ENCODE measurements at places on chromosomes 3 and 15.

GRCh38 chr15:59699810-59700431, 10.8 kb upstream of the BNIP2 start:
- no peak for DNase-seq

GRCh38 chr3:186967686-186968085, 37.4 kb downstream of the ST6GAL1 start:
- no peak for DNase-seq

DNA sequence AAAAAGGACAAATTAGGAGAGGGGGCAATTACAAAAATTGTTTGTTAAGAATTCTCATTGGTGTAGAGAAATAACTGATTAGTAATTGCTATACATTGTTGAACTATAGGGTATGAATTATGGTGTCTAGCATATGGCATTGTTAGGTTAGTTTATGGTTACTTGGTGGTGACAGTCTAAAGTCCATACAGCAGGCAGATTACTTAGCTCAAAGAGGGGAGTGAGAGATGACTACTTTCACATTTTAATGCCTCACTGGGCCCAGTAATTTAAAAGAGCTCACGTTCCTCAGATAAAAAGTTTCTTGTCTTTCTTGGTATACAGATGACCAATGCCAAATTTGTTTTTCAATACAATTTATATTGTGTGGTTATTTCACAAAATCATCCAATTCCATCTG, 112.4 kb upstream of the NEDD4 start:
- no peak for DNase-seq

- no peak for DNase-seq
These were observed 34.3 kb downstream of the ASTE1 start for GRCh38 chr3:130992344-130992743.

DNA sequence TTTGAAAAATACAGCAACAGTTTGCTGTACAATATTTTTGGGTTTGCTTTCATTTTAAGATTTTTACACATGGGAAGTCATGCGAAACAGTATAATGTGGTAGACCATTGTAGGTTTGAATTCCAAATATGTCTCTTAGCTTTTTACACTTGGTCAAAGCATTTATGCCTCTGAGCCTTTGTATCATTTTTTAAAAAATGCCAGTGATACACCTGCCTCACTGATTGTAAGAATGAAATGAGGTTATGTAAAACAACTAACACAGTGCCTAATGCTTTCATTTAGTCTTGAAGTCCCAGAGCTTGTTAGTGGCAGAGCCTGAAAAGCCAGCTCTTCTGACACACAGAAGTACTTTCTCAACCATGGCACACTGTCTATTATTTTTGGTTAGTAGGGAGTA, 202.0 kb downstream of the UBE2E2 start:
- no peak for DNase-seq

- no peak for DNase-seq
These were observed 40.1 kb upstream of the DCLK3 start for GRCh38 chr3:36804295-36805055.

GRCh38 chr3:43296565-43296964, 10.2 kb downstream of the SNRK start:
- DNase-seq: no peak

DNA sequence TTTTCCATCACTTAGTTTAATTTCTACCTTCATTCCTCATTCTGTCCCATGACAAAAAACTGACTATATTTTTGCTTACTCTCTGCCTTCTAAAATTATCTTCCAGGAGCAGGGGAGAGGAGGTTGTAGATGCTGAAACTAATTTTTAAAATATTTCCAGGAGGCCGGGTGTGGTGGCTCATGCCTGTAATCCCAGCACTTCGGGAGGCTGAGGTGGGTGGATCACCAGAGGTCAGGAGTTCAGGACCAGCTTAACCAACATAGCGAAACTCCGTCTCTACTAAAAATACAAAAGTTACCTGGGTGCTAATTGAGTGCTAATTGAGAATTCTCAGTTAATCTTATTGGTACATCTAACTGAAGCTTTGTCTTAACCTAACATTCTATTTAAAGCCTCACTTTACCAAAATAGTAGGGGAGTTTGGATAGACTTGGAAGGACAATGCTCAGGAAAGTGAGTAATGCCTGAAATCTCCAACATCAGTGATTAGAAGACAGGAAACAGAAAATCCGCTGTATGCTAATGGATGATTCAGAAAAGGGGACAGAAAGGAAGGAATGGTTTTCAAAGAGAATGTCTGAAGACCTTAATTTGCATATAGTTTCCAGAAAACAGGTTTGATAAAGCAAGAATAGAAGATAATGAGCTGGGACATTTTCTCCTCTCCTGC, 336.1 kb downstream of the GBE1 start:
- no peak for DNase-seq

DNA sequence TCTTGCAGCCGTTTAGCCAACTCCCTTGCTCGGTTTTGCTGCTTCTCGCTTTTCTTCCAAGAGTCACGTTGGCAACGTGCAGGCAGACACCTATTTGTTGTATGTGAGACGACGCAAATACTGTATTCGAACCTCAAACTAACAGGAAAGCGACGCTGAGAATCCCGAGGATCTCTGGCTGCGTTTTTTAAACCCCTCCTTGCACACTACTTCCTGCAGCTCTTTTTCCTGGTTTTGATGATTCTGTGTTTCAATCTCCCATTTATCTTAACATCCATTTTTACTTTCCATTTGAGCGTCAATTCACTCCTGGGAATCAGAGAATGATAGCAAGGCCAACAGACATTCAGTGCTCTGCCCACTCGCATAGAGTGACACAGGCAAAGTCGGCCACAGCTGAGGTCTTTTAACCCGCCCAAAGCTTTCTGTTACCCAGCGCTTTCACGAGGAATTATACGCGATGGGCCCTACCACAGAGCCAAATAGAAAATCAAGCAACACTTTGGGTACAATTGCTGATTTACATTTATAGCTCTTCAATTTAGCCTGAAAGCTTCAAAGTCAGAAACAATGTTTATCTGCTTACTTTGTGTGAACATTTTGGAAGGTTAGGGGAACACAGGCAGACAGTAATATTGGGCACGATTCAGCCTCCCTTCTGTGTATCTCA, 1.6 kb upstream of the ANXA2 start:
- no peak for DNase-seq
